ENCODE measurements at places on chromosomes 16 and 17.
A peak's percentile ranks its signal among the peaks of the same experiment; 100 is the strongest.

DNA sequence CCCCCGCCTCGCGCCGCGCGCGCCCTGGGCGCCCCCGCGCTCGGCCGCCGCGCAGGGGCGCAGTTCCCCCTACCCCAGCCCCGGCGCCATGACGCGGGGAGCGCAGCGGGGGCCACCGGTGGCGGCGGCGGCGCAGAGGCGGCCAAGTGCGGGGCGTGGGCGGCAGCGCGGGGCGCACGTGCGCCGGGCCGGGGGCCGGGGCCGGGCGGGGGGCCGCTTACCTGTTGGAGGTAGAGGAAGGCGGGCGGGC is 108.3 kb downstream of the ENGASE start:
- DNase-seq = no peak

GRCh38 chr17:36641877-36642845 is 40.8 kb downstream of the MRM1 start:
- no peak for DNase-seq

- no peak for DNase-seq
Measured at GRCh38 chr16:22270525-22270924, 26.7 kb upstream of the POLR3E start.

GRCh38 chr17:8060274-8060673 is 21.4 kb downstream of the ALOX15B start:
- DNase-seq = peak; percentile 63

- no peak for DNase-seq
Measured at GRCh38 chr17:36862116-36862920, 75.0 kb upstream of the LHX1 start.

- DNase-seq = no peak
Measured at GRCh38 chr17:39104046-39104445, 47.4 kb downstream of the PLXDC1 start.

- no peak for DNase-seq
Measured at GRCh38 chr16:3959148-3959547, 78.6 kb upstream of the CREBBP start.

- no peak for DNase-seq
Measured at GRCh38 chr17:51010173-51010675, 110.4 kb downstream of the SPAG9 start.
